CD4-positive, alpha-beta T cell treated with Interleukin-6 at 100 ng/mL for 8 hours (primary cell): ENCODE measurements at places on chromosomes 3 and 15.
A peak's percentile ranks its signal among the peaks of the same experiment; 100 is the strongest.

GRCh38 chr15:82548700-82549099 lies 8.4 kb upstream of the RPS17 start:
- no peak for DNase-seq

DNA sequence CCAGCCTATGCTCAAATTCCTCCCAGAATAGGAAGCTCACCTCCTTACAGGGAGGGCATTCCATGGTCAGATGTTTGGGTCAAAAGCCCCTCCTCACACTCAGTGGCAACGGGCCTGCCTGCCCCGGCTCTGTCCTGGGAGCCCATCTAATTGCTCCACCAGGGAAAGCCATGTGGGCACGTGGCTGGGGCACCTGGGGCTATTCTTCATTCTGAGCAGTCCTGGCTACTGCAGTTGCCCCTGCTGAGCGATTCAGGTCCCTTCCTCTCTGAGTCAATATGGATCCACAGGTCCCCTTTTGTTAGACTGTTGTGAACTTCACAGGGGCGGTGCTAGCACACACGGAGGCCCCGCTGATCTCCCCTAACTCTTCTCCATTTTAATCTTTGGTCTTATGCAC lies 39.4 kb downstream of the TPRA1 start:
- no peak for DNase-seq

DNA sequence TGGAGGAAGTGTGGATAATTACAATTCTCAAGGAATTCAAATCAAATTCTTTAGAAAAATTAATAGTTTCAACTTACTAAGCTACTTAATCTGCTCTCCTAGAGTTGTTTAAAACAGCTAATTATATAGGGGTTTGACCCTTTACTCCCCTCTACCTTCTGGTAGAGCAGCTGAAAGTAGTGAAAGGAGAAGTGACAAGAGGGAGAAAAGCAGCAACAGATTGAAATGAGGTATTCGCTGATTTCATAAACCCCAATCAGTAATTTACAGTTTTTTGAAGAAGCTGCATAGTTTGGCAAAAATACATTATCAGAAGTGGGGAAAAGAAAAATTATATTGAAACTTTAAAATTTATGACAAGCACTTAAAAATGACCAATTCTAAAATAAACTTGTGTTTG lies 52.8 kb downstream of the ZMAT3 start:
- DNase-seq, result no peak

GRCh38 chr3:124492824-124493223 lies 237.4 kb upstream of the UMPS start:
- no peak for DNase-seq

DNA sequence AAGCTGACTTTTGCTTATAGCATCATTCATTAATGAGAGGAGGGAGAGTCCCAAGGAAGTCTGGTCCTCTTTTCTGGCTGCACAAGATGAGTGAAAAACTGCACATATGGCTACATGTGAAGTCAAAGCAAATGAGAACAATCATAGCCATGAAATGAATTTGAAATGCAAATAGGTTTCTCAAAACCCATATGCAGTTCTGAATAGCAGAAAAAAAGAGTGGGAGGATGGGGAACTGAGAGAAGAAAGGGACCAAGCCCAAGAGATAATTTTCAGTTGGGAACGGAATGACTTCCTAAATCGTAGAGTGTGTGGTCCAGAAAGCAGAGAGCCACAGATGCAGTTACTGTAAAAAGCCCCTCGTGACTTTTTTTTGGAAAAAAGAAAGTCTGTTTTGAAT lies 66.3 kb downstream of the GTPBP8 start:
- DNase-seq, result no peak

DNA sequence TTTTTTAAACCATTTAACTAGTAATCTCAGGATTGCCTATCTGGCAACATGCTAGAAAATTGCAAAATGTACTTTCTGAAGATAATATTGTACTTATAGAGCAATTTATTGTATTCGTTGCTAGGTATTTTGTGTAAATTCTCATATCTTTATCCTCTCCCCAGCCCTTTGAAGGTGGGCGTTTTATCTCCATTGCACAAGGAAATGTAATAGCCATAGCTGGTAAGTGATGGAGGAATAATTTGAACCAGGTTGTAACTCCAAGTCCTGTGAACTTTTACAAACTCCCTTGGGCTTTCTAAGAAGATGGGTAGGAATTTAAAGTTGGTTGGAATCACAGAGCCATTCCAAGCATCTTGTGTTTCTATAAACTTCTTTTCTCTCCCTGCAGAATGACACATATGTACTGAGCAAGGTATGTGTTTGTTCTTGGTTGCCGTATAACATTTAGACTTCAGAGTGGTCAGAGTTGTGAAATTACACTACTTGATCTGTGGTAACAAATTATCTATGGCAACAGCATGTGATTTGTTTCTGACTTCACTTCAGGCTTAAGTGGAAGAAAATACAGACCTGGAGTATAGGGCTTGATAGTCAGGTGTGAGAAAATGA lies 170.9 kb downstream of the AKAP13 start:
- no peak for DNase-seq

- DNase-seq, result no peak
These were observed 145.9 kb downstream of the TNIK start for GRCh38 chr3:171314341-171314740.

DNA sequence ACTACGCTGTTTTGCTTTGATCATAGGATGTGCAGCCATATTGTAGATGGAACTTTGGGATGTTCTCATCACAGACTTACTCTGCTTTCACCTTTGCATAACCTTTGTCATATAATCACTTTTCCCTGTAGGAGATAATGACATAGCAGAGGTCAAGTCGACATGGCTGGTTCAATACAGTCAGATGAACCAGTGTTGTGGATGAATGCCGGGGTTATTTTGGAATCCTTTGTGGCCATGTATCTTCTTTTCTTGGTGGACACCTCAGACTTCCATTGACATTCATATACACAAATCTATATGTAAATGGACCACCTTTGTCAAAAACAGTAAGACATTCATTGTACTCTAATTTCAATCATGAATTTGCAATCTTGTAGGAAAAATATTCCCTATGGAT lies 180.2 kb downstream of the PTPRG start:
- no peak for DNase-seq

DNA sequence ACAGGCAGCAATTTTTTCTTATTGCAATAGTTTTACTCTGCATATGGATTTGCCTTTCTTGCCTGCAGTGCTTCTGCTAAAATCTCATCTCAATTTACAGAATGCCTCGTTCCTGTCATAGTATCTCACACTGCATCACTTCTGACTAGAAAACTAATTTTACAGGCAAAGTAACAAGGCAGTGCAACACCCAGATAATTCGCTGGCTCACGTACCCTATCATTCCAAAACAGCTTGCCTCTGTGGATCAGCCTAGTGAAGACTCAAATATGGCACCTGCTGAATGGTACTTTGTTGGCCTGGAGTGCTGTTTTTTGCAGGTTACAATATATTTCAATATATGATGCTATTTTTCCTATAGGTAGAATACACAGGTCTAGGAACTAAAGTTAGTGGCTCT lies 5.3 kb downstream of the EIF5A2 start:
- no peak for DNase-seq

- DNase-seq, result no peak
These were observed 179.9 kb downstream of the CNTN6 start for GRCh38 chr3:1272546-1273265.

DNA sequence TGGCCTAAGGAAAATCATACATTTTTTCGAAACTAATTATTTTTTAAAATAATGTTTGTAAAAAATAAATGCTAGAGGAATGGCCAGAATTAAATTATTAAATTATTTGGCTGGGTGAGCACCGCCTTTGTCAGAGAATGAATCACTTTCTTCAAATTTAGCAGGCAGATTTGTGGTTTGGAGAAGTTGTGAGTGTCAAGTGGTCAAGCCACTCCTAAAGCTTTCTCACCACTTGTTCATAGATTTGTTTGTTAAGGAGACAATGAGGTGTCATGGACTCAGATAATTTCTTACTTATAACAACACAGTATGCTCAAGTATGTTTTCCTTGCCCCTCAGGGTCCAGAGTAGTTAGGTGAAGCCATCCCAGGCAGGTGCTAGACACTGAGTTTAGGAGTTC lies 196.2 kb downstream of the TUSC7 start:
- no peak for DNase-seq

DNA sequence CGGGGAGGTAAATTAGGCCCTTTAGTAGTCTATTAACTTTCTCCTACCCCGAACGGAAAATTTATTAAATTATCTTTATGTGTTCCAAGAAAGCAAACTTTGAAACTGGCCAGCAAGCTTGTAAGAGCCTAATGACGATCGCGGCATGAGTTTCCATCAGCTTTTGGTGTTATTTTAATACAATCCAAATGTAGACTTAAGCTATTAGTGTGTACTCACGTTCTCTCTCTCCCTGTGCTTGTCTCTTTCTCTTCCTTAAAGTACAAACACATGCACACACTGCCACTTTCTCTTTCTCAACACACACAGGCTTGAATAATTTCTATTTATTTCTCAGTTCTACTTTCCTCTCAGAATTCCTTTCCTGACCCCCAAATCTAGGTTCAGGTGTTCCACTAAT lies 108.8 kb upstream of the MME start:
- no peak for DNase-seq

GRCh38 chr3:81349816-81350340 lies 411.6 kb downstream of the GBE1 start:
- DNase-seq, result no peak

DNA sequence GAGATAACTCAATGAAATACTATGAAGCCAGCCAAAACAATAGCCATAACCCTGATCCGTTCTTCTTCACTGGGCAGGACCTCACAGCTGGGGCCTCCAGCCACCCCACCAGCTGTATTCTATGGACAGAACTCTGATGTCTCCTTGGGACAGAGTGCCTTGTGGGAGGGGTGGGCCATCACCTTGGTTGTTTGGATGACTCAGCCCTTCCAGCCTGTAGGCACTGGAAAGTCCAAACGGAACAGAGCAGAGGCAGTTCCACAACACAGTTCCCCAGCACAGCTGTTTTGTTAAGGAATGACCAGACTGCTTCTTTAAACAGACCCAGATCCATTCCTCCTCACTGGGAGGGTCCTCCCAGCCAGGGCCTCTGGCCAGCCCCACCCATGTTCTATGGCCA lies 31.9 kb upstream of the ZBED2 start:
- DNase-seq, result no peak

- no peak for DNase-seq
These were observed 227.5 kb downstream of the MAGI1 start for GRCh38 chr3:65811086-65811761.

DNA sequence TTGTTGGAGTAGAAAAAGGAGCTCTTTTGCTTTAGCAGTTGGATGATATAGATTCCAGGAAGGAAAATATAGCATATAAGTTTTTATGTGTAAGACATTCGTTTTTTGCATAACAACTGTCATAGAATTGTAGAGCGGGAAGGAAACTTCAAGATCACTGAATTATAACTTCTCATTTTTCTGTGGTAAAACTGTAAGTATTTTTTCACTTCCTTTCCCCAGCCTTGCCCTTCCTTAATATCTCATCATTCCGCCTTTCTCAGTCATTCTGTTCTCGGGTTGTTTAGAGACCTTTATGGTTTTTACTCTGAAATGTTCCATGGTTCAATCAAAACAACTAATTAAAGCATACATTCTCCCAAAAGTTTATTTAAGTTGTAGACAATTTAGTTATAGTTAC lies 1.1 kb downstream of the EAF2 start:
- DNase-seq, result no peak

- DNase-seq, result peak; percentile 56
These were observed 22.4 kb downstream of the CXCR6 start for GRCh38 chr3:45965653-45966052.

- DNase-seq, result no peak
These were observed 23.8 kb upstream of the PSMD6 start for GRCh38 chr3:64046996-64047594.

- no peak for DNase-seq
These were observed 11.5 kb downstream of the HEMK1 start for GRCh38 chr3:50580683-50581458.
